ENCODE measurements at places on chromosomes 13 and 19.

GRCh38 chr13:109255141-109255856 lies 531.1 kb downstream of the IRS2 start:
- no peak for DNase-seq

- DNase-seq, result no peak
Measured at GRCh38 chr19:53704011-53704410, 72.2 kb downstream of the DPRX start.

GRCh38 chr19:19751846-19752245 lies 18.9 kb upstream of the ZNF14 start:
- no peak for DNase-seq

DNA sequence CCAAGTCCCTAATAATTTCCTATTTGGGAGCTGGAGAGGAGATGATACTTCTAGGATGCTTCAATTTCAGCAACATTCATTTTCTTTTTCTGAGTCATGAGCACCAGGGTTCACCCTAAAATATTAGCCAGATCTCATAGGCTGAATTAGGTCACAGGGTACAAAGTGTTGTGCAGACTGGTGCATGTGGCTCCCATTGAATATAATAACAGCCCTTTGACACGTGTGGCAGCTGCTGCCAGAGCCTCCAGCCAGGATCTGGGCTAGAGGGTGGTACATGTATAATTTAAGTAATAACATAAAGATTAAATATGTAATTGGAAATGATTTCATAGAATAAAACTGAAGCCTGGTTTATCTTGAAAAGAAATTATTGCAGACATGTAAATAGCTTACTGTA lies 244.9 kb downstream of the ATP8A2 start:
- DNase-seq, result no peak

DNA sequence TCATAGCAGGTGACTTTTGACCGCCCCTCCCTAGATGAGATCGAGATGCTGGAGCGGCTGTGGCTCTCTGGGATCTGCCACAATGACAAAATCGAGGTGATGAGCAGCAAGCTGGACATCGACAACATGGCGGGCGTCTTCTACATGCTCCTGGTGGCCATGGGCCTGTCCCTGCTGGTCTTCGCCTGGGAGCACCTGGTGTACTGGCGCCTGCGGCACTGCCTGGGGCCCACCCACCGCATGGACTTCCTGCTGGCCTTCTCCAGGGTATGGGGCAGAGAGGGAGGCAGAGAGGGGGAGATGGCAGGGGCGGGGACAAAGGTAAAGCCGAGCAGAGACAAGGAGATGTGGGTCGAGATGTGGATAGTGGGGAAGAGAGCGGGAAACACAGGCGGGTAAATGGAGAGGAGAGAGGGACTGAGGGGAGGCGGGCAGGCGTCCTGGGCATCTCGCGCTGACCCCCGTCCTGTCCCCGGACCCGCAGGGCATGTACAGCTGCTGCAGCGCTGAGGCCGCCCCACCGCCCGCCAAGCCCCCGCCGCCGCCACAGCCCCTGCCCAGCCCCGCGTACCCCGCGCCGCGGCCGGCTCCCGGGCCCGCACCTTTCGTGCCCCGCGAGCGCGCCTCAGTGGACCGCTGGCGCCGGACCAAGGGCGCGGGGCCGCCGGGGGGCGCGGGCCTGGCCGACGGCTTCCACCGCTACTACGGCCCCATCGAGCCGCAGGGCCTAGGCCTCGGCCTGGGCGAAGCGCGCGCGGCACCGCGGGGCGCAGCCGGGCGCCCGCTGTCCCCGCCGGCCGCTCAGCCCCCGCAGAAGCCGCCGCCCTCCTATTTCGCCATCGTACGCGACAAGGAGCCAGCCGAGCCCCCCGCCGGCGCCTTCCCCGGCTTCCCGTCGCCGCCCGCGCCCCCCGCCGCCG lies 3.4 kb upstream of the GRWD1 start:
- DNase-seq, result no peak

GRCh38 chr19:50535672-50536187 lies 22.0 kb upstream of the ASPDH start:
- no peak for DNase-seq

DNA sequence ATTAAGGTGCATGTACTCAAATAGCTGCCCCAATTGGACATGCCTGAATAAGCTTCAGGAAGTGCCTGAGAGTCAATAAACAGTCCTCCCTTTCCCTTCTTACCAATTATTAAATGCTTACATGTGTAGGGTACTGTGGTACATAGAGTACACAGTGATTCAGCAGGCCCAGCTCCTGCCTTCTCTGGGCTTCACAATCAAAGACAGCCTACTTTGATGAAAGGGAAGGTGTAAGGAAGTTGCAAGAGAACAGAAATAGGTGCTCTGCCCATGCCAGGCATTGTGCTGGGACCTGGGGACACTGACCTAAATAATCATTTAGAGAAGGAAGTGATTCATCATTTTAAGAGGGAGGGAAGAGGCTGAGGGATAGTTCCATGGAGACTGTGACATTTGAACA lies 17.2 kb downstream of the FRY start:
- DNase-seq, result no peak

- no peak for DNase-seq
Measured at GRCh38 chr13:84528408-84529070, 646.3 kb upstream of the SLITRK1 start.

DNA sequence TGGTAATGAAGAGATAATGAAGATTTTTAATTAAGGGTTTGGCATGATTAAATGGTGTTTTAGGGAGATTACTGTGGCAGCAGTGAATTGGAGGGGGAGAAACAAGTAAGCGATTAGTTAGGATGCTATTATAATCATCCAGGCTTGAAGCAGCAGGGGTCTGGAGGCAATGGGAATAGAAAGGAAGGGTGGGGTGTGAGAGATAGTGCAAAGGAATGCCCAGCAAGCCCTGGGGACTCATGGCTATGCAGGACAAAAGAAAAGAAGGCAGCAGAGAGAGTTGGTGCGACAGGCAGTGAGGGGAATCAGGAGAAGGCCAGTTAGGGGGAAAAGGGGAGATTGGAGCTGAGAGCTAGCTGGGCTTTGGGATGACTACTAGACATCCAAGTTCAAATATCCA lies 34.5 kb downstream of the SOX21 start:
- DNase-seq, result no peak

- DNase-seq, result no peak
Measured at GRCh38 chr13:64423467-64423866, 2806.7 kb downstream of the PCDH9 start.

DNA sequence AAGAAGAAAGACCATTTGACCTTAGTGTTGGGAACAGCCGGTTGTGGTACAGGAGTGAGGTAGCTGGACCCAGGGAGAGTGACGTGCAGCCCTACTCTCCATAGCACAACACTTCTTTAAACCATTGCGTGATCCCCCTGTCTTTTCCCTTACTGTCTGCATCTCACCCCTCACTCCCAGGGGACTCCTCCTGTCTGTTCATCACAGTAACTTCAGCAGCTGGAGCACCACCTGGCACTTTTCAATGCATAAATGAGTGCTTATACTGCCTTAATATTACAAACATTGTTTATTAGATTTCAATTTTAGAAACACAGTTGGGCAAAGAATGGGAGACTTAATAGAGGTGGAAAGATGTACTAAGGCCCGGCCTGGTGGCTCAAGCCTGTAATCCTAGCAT lies 285.5 kb downstream of the UQCRFS1 start:
- no peak for DNase-seq

GRCh38 chr13:95222733-95223018 lies 78.6 kb downstream of the ABCC4 start:
- DNase-seq, result no peak

DNA sequence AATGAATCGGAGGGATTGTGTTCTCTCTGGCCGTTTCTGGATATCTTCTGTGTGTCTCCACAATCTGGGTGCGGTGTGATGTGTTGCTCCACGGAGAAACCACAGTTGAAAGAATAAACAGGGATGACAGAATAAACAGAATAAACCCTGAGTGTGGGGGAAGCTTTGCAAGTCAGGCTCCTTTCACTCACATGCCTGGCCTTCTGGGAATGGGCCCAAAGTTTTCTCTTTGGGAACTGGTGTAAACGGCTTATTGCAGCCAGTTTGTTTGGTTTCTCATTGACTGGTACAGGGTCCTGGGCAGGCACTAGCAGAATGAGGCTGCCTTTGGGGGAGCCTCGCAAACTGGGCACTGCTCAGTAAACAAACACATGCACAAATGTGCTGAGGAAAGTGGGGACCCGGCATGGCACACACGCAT lies 324.7 kb downstream of the DLEU7 start:
- no peak for DNase-seq

DNA sequence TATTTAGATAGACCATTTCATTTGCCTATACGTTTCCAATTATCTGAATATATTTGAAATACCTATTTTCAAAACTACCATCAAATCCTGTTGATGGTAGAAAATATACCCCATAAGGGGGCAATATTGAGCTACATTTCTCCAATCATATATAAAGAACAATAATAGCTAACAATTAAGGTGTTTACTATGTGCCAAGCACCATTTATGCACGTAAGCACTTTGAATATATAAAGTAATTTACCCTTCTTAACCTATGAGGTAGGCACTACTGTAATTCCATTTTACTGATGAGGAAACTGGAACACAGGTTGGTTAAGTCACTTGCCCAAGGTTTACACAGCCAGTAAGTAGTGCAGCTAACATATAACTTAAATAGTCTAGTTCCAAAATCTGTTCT lies 79.2 kb downstream of the UBL3 start:
- no peak for DNase-seq

DNA sequence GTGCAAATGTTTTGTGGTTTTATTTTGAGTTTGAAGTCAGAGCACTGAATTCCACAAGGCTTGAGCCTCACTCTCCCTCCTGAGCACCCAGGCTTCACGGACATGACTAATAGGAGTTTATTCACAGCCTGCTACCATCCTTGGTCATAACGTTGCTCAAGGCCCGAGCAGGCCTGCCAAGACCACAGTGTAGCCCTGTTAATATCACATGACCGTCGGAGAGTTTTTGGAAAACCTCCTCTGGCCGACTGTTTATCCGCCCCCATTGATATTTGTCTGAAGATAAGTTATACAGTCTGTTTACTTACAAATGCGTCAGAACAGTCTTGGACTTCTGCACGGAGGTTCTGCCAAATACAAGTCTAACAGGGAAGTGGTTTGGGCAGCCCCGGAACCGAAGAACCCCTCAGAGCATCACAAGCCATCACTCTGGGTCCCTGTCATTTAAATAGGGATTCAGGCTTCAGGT lies 89.9 kb downstream of the COL4A2 start:
- DNase-seq, result no peak

GRCh38 chr19:5894704-5895349 lies 8.8 kb downstream of the NDUFA11 start:
- DNase-seq, result no peak

- DNase-seq, result no peak
Measured at GRCh38 chr13:59236944-59237343, 926.8 kb downstream of the DIAPH3 start.

DNA sequence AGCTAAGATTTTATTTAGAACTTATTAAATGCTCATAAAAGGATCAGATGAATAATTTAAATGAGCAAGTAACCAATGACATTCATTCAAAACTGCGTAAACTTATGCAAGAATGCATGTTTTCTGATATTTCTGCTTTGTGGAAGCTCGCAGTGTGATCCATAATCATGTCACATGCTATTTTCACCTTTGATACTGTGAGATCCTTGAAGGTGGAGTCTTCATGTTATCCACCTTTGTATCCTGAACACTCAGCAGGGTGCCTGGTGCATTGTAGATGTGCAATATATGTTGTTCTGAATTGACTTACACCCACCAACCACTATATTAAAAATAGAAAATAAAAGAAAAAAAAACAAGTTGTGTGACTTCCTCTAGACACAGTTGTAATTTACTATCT lies 333.5 kb downstream of the DCT start:
- DNase-seq, result no peak

GRCh38 chr19:32373585-32374295 lies 28.3 kb downstream of the ZNF507 start:
- no peak for DNase-seq

DNA sequence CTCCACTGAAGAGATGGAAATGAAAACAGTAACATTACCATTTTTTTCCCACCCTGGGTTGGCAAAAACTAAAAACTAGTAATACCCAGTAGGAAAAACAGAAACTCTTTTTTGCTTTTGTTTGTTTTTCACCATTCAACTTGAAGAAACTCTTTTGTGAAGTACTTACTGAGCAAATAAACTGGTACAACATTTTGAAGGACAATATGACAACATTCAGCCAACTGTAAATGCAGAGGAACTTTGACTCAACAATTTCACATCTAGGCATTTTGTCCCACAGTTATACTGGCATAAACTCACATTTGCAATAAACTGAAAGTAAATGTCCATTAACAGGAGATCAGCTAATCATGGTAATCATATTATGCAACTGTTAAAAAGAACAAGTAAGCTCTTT lies 152.5 kb downstream of the RNF17 start:
- DNase-seq, result no peak

- no peak for DNase-seq
Measured at GRCh38 chr13:22561581-22561980, 619.2 kb upstream of the SGCG start.

GRCh38 chr19:45866400-45867176 lies 2.5 kb downstream of the FOXA3 start:
- DNase-seq, result no peak

GRCh38 chr19:1080360-1081161 lies 13.6 kb downstream of the ARHGAP45 start:
- DNase-seq, result peak; percentile 64

DNA sequence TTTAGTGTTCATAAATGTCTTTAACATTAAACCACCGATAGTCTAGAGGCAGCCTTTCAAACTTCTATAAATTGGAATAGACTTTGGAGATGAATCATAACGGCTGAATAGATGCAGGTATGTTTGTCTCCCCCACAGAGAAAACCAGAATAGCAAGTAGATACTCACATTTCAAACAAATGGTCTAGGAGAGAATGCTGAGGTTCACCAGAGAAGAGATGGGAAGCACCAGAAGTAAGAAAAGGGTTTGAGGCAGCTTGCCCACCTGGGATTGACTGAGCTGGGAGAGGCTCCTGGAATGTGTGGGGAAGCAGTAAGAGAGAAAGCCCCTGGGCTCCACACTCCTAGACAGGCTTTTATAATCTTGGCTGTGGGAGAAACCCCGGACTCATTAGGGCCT lies 6.4 kb downstream of the IGFL3 start:
- no peak for DNase-seq

GRCh38 chr13:24564881-24565280 lies 52.3 kb upstream of the PARP4 start:
- DNase-seq, result no peak

DNA sequence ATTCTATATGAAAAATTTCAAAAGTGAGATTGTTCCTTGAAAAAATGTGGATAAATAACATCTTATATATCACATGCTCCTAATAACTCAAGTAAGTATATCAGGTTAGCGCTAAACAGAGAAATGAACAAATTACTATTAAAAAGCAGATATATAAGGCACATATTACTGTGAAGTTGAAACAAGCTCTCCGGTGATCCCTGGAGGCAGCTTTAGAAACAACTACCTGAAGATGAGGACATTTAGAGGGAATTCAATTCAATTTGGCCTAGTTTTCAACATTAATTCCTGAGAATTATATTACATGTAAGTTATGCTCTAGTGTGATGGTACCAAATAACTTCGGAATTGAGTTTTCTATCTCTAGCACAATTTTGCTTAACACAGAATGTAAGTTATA lies 1373.6 kb upstream of the SPRY2 start:
- no peak for DNase-seq

All from activated effector memory CD4-positive, alpha-beta T cell treated with anti-CD3 and anti-CD28 coated beads, Interleukin-2, amount 50 U/mL, for 16 hours (primary cell).